ENCODE measurements at places on chromosomes 1 and 21. TPM values are rescaled to one million over a fixed set of nuclear protein-coding genes. Genes with fewer than 3 reads are reported as not detected.

GRCh38 chr1:107451715-107452114, 310.9 kb downstream of the NTNG1 start:
- no peak for DNase-seq
- no peaks in the 10 kb centered on the region for H3K27me3 ChIP-seq
- H3K27ac ChIP-seq = no peak overlapping the region
- no peaks in the 10 kb centered on the region for H3K4me1 ChIP-seq
- H3K36me3 ChIP-seq = no peaks in the 10 kb centered on the region

The LCE1E gene
- total RNA-seq = not detected

GRCh38 chr1:212401838-212402582, 12.7 kb downstream of the PACC1 start:
- DNase-seq = no peak
- no peaks in the 10 kb centered on the region for H3K27me3 ChIP-seq
- H3K4me3 ChIP-seq = no peak overlapping the region
- no peak overlapping the region for H3K27ac ChIP-seq
- H3K36me3 ChIP-seq = peaks cover 3% of the 10 kb centered on the region
- H3K4me1 ChIP-seq = no peaks in the 10 kb centered on the region

DNA sequence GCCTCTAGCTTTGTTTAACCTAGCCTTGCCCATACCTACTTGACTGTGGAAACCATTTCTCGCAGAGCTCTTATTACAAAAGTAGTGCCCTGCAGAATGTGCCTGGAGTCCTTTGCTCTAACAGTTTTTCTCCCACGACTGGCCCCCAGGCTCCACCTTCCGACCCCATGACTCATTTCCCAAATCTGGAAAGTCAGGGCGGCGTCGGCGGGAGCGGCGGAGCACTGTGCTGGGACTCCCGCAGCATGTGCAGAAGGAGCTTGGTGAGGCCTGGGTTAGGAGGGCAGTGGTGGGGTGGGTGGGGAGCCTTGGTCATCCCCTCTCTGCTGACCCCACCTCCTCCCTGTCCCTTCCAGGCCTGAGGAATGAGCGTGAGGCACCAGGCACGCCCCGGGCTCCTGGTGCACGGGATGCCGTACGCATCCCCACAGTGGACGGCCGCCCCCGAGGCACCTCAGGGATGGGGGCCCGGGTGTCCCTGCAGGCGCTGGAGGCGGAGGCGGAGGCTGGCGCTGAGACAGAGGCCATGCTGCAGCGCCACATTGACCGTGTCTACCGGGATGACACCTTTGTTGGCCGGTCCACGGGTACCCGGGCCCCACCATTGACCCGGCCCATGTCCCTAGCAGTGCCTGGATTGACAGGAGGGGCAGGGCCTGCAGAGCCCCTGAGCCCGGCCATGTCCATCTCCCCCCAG, 47.5 kb downstream of the YARS1 start:
- H3K4me1 ChIP-seq = peaks cover 4% of the 10 kb centered on the region
- H3K4me3 ChIP-seq = no peak overlapping the region
- H3K27ac ChIP-seq = no peak overlapping the region
- H3K36me3 ChIP-seq = no peaks in the 10 kb centered on the region
- no peaks in the 10 kb centered on the region for H3K27me3 ChIP-seq

GRCh38 chr1:226981838-226982237, 41.7 kb downstream of the COQ8A start:
- no peaks in the 10 kb centered on the region for H3K27me3 ChIP-seq
- H3K4me3 ChIP-seq = no peak overlapping the region
- no peak overlapping the region for H3K27ac ChIP-seq

DNA sequence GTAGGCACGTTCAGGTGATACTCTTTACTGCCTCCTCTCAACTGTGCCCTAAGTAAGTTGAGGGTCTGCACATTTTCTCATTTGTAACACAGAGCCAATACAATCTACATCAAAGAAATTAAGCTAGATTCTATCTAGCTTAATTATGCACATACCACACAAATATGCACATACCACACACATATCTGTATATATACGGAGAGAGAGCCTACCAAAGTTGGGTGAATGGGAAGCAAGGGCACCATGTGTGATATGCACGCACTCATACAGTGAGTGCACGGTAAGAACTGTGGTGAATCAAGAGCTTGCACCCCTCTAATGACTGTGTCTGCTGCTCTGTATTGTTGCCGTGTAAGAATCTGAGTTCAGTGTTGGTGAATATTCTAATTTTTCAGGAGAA, 314.9 kb downstream of the ZNF326 start:
- no peak for DNase-seq
- H3K36me3 ChIP-seq = no peaks in the 10 kb centered on the region
- H3K27ac ChIP-seq = no peak overlapping the region
- no peaks in the 10 kb centered on the region for H3K27me3 ChIP-seq
- no peaks in the 10 kb centered on the region for H3K4me1 ChIP-seq
- no peak overlapping the region for H3K4me3 ChIP-seq

- H3K27ac ChIP-seq = no peak overlapping the region
- H3K27me3 ChIP-seq = no peaks in the 10 kb centered on the region
- H3K4me3 ChIP-seq = no peak overlapping the region
These were observed 51.5 kb upstream of the ERRFI1 start for GRCh38 chr1:8077602-8078001.

GRCh38 chr1:39130325-39130724, 74.2 kb upstream of the MACF1 start:
- no peak overlapping the region for H3K4me3 ChIP-seq
- no peak overlapping the region for H3K27ac ChIP-seq
- H3K36me3 ChIP-seq = no peaks in the 10 kb centered on the region
- no peaks in the 10 kb centered on the region for H3K4me1 ChIP-seq
- H3K27me3 ChIP-seq = no peaks in the 10 kb centered on the region

DNA sequence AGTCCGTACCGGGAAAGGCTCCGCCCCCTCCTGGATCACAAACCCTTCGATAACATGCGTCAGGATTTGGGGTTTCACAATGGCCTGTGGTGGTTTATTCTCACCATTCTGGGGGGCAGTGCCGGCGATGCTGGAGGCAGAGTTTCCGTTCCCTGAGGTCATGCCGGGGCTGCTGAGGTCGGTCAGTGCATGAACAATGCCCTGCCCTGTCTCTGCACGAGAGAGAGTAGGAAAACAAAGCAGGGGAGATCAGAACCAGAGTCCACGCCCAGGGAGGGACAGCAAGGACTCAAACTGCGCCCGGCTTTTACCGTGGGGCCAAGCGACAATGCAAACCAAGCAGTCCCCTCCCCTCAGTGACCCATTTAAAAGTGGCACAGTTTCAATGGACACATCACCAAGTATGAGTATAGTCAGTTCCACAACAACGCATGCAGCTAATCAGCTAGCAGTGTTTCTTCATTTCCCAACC, 13.2 kb upstream of the A3GALT2 start:
- H3K36me3 ChIP-seq = peaks cover 24% of the 10 kb centered on the region
- H3K4me3 ChIP-seq = no peak overlapping the region

- H3K36me3 ChIP-seq = peaks cover 3% of the 10 kb centered on the region
- no peak overlapping the region for H3K27ac ChIP-seq
- no peaks in the 10 kb centered on the region for H3K27me3 ChIP-seq
These were observed 2.5 kb downstream of the ZNF362 start for GRCh38 chr1:33258788-33259274.
